Stimulated activated effector memory CD8-positive, alpha-beta T cell treated with anti-CD3 and anti-CD28 coated beads, Interleukin-12 subunit alpha, Interleukin-12 subunit beta, amount 100 ng/mL, for 72 hours (primary cell): ENCODE measurements at places on chromosomes 7 and 10.

DNA sequence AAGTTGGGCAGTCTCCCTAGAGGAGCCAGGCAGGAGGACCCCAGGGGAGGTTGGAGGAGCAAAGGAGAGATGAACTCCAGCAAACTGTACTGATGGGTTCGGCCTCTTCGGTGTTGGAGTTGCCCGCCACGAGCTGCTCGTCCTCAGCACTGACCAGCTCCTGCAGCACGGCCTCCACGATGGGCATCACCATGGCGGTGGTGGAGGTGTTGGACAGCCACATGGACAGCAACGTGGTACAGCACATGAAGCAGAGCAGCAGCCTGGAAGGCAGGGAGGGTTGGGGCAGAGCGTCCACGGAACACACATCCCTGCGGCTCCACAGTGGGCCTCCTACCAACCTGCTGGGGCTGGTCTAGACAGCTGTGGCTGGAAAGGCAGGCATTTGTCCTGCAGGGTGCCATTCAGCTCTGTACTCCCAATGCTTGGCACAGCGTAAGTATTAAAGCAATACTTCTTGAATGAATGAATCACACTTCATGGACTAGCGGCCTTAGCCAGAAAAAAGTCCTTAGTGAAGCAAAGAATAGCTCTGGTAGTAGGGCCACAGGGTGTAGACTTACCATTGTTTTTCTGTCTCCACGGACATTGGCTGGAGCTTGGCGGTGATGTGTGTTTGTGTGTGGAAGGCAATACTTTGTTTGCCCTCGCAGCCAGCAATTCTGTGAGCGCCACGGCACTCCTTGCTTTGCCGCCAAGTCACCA, 21.8 kb downstream of the SLC13A4 start:
- DNase-seq = no peak

- no peak for DNase-seq
Observed at GRCh38 chr10:24642921-24643678, 80.6 kb downstream of the ARHGAP21 start.

DNA sequence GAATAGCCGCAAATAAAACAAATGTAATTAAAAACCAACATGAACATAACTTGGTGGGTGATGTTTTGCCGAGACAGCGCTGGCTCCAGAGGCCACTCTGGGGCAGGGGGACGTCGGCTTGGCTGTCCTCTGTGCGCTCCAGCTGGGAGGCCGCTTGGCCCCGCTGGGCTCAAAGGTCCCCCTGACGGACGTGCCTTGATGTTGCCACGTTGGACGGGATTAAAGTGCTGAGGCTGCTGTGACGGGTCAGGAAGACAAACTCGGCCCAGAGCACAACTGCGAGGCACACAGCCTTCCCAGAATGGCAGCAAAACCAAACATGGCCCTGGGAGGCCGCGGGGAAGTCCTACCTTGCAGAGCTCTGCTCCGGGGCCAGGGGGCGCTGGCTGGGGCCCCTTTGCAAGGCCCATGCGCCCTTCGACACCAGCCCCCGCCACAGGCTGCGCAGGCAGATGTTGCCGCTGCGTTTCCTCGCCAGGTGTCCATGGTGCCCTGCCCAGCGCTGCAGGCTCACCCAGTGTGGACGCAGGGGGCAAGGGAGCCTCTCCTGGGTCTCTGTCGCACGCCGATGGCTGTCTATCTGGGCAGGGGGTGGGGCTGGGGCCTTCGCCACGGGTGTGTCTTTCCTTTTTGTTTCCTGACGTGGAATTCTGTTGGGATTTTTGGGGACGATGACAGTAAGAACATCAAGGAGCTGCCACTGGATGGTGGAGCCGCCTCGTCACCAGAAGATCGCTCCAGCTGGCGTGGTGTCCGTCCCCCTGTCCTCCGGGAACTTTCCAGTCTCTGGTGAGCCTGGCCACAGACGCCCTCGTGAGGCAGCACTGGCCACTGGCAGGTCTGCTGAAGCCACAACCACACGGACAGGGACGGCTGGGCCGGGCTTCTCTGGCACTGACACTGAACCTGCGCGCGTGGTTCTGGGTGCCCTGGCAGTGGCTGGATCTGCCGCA, 99.6 kb upstream of the DIP2C start:
- no peak for DNase-seq

- no peak for DNase-seq
Observed at GRCh38 chr7:46725838-46726237, 804.8 kb upstream of the IGFBP3 start.

DNA sequence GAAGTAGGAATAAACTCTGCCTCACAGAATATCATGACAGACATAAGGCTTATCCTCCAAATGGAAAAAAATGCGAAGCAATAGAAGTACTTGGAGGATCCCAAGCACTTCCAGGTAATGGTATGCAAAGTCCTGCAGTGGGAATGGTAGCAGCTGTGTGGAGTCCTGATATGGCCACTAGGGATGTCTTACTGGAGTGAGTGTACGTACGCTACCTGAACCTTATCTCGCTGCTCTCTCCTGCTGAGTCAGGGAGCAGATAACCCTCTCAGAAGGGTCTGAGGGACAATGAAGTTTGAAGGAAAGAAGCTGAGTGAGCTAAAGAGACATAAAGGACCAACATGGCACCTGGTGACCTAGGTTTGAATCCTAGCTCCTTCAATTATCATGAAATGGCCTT, 42.2 kb downstream of the CH25H start:
- no peak for DNase-seq

- DNase-seq = no peak
Observed at GRCh38 chr7:106824458-106824857, 40.6 kb upstream of the PIK3CG start.

DNA sequence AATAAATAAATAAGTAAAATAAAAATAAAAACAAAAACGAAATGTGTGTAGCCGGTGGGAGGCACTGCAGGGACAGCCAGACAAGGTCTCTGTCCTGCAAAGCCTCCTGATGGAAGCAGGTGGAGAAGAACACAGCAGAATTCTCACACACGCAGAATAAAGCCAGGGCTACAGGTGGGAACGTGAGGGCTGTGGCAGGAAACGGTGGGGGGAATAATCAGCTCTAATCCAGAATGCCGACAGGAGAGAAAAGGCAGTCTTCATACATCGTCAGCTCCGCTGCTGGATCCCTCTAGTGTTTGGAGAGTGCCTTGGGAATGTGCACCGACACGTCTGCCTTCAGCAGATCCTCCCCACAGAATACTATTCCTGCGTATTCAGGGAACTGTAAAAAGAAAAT, 6.8 kb upstream of the SNX8 start:
- DNase-seq = no peak

- no peak for DNase-seq
Observed at GRCh38 chr10:110389255-110389654, 84.5 kb upstream of the SMNDC1 start.

DNA sequence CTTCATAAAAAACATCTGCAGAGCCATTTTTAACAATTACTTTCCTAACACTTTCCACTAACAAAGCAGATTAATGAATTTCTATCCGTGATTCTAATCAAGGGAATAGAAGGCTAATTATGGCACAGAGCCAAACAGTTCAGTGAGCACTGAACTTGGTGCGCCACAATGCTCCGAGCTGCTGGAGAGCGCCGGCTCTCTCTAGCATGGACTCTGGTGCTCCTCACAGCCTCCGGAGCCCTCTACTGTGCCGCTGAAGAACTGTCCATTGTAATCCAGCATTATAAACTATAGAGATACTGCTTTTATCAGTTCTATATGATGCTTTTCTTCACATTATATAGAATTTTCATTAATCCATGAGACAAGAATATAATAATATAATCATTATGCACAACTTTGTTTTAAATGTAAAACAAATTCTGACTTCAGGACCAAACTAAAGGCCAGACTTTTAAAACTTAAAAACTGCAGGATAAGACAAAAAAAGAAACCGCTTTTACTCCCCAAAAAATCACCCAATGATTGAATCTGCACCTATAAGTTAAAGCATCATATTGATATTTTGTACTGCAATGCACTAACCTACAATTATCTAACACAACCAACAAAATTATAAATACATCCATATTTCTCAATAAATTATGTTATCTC, 123.6 kb downstream of the RNF32 start:
- DNase-seq = no peak

DNA sequence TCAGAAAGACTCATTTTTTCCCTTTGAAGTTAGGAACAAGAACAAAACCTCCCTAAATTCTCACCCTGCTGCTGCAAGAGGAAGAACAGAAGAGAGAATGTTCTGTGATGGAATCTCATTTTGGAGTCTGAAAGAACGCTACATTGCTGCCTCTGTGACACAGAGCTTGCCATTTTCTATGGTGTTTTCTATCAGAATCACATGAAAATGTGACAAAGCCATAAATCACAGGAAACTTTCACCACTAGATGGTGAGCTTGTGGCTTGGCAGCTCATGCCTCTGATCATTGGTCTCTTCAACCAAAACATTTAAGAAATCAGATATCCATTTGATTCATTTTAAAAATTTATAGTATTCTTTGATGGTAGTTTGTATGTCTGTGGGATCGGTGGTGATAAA, 82.9 kb downstream of the CADPS2 start:
- no peak for DNase-seq

GRCh38 chr7:50502001-50502684, 52.0 kb upstream of the FIGNL1 start:
- DNase-seq = no peak

- no peak for DNase-seq
Observed at GRCh38 chr7:41059796-41060195, 643.1 kb downstream of the INHBA start.

DNA sequence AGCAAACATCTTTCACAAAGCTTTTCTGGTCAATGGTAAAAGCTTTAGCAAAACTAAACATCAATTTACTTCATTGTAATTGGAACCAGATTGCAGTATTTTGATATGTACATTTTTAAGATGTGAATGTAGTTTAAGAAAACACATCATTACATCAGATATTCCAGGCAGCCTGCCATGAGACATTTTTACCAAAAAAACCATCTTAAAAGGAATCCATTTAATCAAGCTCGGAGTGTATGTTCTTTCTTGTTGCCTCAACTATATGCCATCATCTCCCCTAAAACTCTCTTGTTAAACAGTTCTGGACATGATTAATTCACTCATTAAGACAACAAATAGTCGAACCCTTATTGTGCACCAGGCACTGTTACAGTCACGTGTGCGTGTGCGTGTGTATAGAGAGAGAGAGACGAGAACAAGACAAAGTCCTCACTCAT, 97.5 kb downstream of the UBE2H start:
- no peak for DNase-seq

GRCh38 chr10:87671139-87671815, 11.6 kb downstream of the PAPSS2 start:
- DNase-seq = no peak

- no peak for DNase-seq
Observed at GRCh38 chr10:90862908-90863514, 5.2 kb upstream of the HTR7 start.
